ENCODE measurements at places on chromosomes 11 and 22.

DNA sequence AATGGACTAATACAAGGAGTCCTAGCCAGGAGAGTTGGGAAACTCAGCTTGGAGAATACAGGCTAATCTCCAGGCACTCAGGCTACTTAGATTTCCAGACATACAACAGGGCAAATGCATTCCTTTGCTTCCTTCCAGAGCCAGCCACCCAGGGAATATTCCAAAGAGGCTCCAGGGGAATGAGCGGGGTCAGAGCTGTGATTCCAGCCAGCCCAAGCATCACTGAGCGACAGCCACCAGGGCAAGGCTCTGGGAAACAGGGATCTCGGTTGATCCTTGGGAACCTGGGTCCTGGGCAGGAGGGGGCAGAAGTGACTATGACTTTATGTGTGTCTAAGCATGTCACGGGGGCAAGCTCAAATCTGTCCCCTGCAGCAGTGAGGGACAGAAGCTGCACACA lies 112.3 kb upstream of the LMO1 start:
- DNase-seq, result no peak

GRCh38 chr11:24872651-24873311 lies 375.9 kb downstream of the LUZP2 start:
- no peak for DNase-seq

DNA sequence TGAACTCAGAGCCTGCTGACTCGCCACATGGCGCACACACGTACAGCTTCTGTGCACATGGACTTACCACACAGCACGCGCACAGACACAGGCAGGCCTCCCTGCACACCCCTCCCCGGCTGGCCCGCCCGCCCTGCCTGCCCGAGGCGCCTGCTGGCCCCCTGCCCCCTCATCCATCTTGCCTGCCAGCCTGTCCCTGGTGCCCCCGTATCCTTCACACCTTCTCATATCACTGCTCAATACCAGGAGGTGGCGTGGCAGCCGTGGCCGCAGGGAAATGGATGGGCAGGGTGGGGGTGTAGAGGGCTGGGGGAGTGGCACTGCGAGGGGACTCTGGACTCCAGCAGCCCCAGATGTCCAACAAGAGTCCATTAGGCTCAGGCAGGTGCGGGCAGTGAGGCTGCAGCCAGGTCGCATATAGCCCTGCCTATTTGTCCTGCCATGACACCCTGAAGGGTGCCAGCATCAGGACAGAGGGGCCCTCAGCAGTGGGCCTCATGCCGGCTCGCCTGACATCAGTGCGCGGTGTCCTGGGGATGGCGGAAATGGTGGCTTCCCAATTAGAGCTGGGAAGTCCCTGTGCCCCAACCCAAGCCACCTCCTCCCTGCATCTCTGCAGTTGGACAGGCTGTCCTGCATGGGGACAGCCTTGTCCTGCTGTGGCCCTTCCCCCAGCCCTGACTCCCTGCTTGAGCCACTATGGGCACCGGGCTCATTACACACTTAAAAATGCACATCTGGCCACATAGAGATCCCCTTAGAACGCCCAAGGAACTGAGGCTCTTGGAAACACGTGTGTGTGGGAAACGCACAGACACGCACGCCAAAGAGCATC lies 2.0 kb upstream of the TBX10 start:
- no peak for DNase-seq

- no peak for DNase-seq
Observed at GRCh38 chr11:84372381-84372950, 1086.3 kb upstream of the CCDC90B start.

GRCh38 chr22:45832180-45832579 lies 144.8 kb downstream of the WNT7B start:
- no peak for DNase-seq
